Left ventricle myocardium inferior (tissue), 1 donor: ENCODE measurements at places on chromosomes 2 and 18. TPM values are rescaled to one million over a fixed set of nuclear protein-coding genes. Genes with fewer than 3 reads are reported as not detected.

ST8SIA3 gene
- total RNA-seq, result not detected

PDE11A gene
- total RNA-seq, result 2.5 TPM

GRCh38 chr2:169526451-169526850, 16.9 kb downstream of the KLHL41 start:
- DNase-seq, result no peak
- no peak overlapping the region for H3K4me3 ChIP-seq
- no peaks in the 10 kb centered on the region for H3K4me1 ChIP-seq
- no peak overlapping the region for H3K27ac ChIP-seq
- H3K36me3 ChIP-seq, result peaks cover 47% of the 10 kb centered on the region

GRCh38 chr2:65436169-65436823, 3.9 kb upstream of the SPRED2 start:
- peak; percentile 93 for DNase-seq
- H3K4me1 ChIP-seq, result peaks cover 44% of the 10 kb centered on the region
- H3K4me3 ChIP-seq, result peak overlapping the region; percentile 82
- H3K36me3 ChIP-seq, result no peaks in the 10 kb centered on the region
- peak overlapping the region; percentile 99 for H3K27ac ChIP-seq
- H3K27me3 ChIP-seq, result no peaks in the 10 kb centered on the region

DNA sequence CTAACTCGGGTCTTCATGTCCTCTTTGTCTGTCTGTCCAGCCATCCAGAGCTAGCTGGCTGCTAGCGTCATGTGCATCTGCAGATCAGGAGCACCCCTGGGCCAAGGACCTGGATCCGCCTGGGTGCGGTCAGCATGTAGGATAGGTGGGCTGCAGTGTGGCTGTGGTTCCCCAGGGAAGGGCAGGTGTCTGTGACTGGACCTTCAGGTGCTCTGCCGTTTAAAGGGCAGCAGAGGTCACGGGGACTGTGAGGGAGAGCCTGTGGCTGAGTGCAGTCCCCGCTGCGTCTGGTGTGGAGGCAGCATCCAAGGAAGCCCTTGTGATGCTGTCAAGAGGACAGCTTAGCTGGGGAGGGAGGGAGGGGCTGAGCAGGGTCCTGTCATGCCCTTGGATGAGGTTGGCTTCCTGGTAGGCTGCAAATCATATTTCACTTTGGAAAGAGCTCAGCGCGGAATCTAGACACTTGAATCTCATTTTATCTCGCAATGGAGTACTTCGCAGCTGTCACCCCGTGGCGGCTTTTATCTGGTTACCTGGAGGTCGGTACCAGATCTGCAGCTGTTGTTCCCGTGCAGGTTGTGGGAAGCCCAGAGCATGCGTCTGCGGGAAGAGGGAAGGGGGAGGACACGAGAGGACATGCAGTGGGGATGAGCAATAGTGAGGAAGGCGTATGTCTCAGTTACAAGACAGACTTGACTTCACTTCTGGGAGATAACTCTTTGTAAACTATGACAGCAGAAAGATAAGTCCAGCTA, 5.9 kb upstream of the RALB start:
- H3K27me3 ChIP-seq, result peaks cover 22% of the 10 kb centered on the region
- no peak overlapping the region for H3K4me3 ChIP-seq
- no peaks in the 10 kb centered on the region for H3K36me3 ChIP-seq

DNA sequence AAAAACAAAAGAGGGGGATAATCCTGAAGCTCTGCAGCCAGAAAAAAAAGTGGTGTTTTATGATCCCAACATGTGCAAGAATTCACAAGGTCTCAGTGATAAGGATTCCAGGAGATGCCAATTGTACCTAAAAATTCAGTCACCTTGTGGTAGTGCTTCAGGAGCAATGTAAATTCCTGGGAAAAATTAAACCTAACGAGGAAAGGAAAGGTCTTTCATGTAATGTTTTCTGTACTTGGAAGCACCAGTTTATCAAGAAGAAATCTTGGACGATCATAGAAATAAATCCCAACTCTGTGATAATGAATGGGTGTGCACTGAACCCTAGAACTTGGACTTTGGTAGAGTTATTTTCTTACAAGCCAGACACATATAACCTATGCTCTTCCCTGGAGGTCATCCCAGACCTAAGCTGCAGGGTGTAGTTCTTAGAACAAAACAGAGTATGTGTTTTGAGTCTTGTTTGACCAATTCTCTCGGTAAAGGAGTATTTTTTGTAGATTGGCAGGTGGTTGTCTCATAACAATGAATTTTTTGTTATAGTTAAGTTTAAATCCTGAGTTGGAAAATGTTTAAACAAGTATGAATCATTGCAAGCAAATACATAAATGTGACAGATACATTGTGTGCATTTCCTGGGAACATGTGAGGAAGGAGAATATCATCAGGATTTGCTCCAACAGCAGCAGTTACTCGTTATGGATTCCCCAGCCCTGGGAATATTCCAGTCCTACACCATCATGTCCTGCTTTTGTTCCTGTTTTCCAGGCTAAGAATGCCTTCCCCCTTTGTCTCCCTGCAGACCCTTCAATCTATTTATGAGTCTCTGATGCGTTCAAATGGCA, 224.6 kb downstream of the NAPG start:
- no peak overlapping the region for H3K4me3 ChIP-seq
- no peak for DNase-seq
- H3K36me3 ChIP-seq, result no peaks in the 10 kb centered on the region
- no peaks in the 10 kb centered on the region for H3K4me1 ChIP-seq
- H3K27ac ChIP-seq, result no peak overlapping the region

DNA sequence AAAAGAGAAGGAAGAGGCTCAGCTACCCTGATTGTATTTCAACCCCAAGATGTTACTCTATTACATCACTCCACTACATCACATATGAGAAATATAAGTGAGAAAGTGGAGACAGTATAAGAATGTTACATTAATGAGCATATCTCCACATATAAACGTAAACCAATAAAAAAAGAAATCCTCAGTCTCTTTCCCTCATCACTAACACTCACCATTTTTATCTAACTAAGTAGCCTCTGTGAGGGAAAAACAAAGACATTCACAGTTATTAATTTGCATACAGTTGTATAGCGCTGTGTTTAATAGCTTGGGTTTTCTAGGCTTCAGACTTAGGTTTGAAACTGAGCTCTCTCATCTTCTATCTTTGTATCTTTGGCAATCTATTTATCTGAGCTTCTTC, 489.1 kb upstream of the LRRTM4 start:
- H3K27me3 ChIP-seq, result no peaks in the 10 kb centered on the region
- H3K4me1 ChIP-seq, result no peaks in the 10 kb centered on the region
- no peak overlapping the region for H3K4me3 ChIP-seq
- H3K36me3 ChIP-seq, result no peaks in the 10 kb centered on the region

GRCh38 chr2:239895669-239896068, 129.5 kb downstream of the NDUFA10 start:
- peaks cover 53% of the 10 kb centered on the region for H3K27me3 ChIP-seq
- H3K4me1 ChIP-seq, result no peaks in the 10 kb centered on the region
- no peak overlapping the region for H3K4me3 ChIP-seq
- H3K36me3 ChIP-seq, result no peaks in the 10 kb centered on the region
